ENCODE measurements at places on chromosomes 7 and 10. TPM values are rescaled to one million over a fixed set of nuclear protein-coding genes. Genes with fewer than 3 reads are reported as not detected.

The UBTD1 gene
- polyA plus RNA-seq, result 8.1 TPM

The RINT1 gene
- 28.9 TPM for polyA plus RNA-seq

The OPN4 gene
- not detected for polyA plus RNA-seq

The AKR1B1 gene
- 117 TPM for polyA plus RNA-seq

The ARL3 gene
- 29.5 TPM for polyA plus RNA-seq

The SFXN3 gene
- polyA plus RNA-seq, result 30.8 TPM

The GATA3 gene
- 82.9 TPM for polyA plus RNA-seq

The GPRIN2 gene
- 4.8 TPM for polyA plus RNA-seq

The GRM8 gene
- polyA plus RNA-seq, result 7.4 TPM

The IFIT2 gene
- polyA plus RNA-seq, result 6.6 TPM

The LIPN gene
- not detected for polyA plus RNA-seq

The TMEM196 gene
- polyA plus RNA-seq, result not detected

- DNase-seq, result no peak
These were observed 580.5 kb downstream of the INHBA start for GRCh38 chr7:41122256-41122987.

GRCh38 chr10:79066411-79067240 lies 2.1 kb upstream of the ZMIZ1 start:
- DNase-seq, result no peak

- DNase-seq, result no peak
These were observed 40.4 kb downstream of the PROSER2 start for GRCh38 chr10:11863353-11864109.

DNA sequence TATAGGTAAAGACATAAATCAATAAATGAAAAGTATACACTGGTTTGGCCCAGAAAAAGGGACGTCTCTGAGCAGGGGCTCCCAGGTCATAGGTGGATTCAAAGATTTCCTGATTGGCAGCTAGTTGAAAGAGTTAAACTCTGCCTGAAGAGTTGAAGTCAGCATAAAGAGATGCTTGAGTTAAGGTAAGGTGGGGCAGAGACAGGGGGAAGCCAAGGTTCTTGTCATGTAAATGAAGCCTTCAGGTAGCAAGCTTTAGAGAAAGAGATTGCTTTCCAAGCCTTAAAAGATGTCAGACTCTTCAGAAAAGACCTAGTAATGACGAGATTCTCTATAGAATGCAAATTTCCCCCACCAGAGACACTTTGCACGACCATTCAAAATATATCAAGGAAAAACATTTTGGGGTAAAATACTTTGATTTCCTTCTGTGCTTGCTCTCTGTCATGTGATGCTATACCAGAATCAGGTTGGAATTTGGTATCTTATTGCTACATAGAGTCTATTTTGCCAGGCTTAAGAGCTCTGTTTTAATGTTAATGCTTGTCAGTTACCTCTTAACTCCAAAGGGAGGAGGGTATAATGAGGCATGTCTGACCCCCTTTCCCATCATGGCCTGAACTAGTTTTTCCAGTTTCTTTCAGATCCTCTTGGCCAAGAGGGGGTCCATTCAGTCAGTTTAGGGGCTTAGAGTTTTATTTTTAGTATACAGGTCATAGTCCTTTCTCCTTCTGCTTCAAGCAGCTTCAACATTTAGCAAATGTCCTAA lies 429.6 kb downstream of the ADRA2A start:
- no peak for DNase-seq

GRCh38 chr7:2626498-2627117 lies 5.2 kb upstream of the TTYH3 start:
- no peak for DNase-seq

DNA sequence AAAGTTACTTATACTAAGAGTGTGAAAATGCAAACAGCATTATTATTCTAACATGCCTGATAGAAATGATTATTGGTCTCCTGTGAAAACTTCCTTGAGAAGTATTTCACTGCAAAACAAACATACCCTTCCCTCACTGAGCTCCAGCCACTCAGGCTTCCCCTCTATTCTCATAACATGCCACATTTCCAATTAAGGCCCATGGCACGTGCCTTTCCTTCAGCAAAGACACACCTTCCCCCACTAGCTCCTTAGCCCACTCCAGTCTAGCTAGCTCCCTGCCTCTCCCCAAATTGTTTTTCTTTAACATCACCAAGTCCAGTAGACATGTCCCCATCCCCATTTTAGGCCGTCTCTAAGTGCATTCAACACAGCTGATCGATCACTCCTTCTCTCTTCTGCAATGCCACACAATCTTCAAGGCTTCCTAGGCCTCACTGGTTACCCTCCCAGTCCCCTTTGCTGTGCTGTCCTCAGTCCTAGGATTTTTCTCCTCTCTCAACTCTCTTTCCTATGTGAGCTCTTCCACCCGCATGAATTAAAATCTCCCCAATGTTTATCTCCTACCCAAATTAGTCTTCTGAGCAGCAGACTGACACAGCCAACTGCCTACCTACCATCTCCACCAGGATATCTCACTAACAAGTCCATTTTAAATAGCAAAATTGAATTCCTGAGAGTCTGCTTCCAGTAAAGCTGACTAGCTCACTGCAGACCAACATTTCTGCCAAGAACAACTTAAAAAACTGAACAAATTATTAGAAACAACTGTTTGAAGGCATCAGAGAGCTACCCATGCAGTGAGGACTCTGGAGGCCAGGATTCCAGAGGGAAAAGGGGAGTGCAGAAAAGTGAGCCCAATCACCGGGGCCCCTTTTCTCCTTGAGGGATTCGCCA lies 11.9 kb downstream of the CYTH3 start:
- DNase-seq, result no peak

DNA sequence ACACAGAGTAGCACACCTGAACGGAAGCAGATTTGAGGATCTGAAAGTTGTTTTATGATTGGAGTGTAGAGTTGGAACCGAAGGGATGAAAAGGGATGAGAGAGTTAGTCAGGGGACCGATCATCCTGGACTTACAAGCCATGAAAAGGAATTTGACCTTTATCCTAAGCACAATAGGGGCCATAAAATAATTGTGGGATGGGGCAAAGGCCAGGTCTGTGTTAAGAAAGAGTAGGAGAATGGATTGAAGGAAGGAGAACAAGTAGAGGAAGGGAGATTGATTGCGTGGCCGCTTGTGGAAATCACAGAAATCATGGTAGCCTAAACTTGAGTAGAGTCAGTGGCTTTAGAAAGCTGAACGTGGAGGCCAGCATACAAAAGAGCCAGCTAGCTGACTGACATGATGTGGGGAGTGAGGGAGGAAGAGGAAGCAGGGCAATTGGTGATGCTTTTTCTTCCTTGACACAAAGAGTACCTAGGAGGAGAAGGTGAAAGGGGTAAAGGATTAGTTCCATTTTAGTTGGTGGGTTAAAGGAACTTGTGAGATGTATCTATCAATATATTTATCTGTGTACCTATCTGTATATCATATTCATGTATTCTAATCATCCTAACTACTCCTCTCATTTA lies 67.1 kb upstream of the RPA3 start:
- no peak for DNase-seq

- peak; percentile 21 for DNase-seq
These were observed 29.5 kb upstream of the BMS1 start for GRCh38 chr10:42753126-42753506.

GRCh38 chr10:27072436-27073114 lies 27.7 kb downstream of the ANKRD26 start:
- DNase-seq, result no peak

- no peak for DNase-seq
These were observed 18.7 kb upstream of the TMEM178B start for GRCh38 chr7:141055146-141055545.

DNA sequence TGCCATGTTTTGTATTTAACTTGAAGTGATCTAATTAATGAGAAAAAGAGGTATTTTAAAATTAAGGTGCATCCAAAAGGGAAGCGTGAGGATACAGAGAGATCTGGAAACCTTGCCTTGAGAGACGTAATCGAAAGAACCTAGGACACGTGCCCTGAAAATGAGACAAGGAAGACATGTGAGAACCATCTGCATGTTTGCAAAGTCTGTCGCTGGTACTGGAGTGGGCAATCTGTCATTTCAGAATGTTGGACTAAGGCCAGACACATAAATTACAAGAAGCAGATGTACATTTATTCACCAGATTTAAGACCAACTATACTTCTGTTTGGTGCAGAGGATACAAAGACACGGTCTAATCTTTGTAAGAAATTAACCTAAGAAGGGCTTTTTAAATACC lies 9.2 kb downstream of the AGR2 start:
- no peak for DNase-seq

- DNase-seq, result no peak
These were observed 21.4 kb upstream of the SIRT1 start for GRCh38 chr10:67863094-67863493.

DNA sequence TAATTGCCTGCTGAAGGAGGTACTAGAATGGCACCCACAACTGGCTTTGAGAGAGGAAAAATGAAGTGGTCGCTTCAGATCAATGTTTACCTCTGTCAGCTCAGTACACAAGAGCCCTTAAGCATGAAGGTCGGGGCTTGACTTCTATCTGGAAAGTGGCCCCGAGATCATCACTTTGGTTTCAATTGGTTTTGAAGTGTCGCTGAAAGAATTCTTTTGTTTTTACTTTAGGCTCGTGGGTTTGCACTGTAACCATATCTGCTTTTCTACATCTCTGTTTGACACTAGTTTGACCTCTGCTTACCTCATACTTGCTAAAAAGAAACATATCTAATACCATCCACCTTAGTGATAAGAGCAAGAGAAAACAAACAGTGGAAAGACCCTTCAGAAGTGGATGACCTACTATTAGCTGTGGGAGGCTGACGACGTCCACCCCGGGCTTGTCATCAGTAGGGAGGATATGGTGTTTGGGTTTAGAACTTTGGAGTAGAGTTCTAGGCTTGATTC lies 361.8 kb downstream of the GATA3 start:
- no peak for DNase-seq

- no peak for DNase-seq
These were observed 102.1 kb downstream of the GAD2 start for GRCh38 chr10:26318672-26319071.

DNA sequence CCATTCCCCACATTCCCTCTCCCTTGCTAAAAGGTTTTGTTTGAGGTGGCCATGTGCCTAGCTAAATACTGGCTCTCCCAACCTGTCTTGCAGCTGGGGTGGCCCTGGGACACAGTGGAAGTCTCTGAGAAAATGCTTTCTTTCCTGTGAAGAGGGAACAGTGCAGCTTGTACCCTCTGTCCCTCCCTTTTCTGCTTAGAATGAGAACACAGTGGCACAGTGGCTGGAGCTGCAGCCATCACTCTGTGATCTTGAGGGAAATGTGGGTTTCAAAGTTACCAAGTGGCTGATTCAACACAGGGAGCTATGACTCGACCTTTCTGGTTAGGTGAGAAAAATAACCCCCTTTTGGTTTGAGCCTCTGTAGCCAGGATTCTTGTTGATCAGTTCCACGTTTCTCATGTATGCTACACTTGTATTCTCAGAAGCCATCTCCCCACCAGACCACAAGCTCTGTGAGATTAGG lies 62.7 kb upstream of the CARD11 start:
- no peak for DNase-seq

DNA sequence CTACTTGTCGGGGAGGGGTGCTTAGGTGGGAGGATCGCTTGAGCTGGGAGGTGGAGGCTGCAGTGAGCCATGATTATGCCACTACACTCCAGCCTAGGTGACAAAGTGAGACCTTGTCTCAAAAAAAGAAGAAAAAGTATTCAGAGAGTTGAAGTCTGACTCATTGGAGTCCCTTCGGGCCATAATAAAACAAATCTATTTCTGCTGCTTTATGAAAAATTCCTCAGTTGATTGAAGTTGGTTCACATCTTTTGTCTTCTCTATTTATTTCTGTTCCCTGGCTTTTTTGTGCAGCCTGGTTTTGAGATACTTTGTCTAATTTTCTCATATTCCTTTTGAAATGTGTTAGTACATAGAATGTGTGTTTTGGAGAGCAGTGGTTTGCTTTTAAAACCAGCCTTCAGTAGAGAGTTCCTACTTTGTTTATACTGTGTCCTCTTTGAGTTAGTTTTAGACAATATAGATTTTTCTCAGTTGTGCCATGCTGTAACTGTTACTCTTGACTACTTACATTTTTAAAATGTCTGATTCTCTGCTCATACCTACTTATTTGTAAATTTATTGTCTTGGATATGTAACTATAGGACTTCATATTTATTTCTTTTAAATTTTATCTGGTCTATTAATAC lies 36.7 kb downstream of the LUC7L2 start:
- no peak for DNase-seq

- no peak for DNase-seq
These were observed 37.2 kb upstream of the CDH23 start for GRCh38 chr10:71359364-71360046.

DNA sequence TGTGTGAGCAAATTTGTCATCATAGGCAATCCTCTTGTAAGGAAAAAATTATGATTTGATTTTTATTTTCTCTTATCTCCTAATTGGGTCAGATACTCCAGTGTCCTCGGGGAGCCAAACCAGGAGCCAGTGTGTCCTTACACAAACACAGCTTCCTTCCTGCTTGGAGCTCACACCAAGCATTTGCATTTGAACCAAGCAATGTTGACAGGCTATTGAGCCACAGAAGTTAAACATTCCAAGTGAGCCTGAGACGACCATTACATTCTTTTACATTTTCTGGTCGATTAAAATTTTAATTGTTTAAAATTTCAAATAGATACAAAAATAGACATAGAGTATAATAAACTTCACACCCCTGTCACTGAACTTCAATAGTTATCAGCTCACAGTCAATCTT lies 194.8 kb downstream of the CFTR start:
- no peak for DNase-seq

DNA sequence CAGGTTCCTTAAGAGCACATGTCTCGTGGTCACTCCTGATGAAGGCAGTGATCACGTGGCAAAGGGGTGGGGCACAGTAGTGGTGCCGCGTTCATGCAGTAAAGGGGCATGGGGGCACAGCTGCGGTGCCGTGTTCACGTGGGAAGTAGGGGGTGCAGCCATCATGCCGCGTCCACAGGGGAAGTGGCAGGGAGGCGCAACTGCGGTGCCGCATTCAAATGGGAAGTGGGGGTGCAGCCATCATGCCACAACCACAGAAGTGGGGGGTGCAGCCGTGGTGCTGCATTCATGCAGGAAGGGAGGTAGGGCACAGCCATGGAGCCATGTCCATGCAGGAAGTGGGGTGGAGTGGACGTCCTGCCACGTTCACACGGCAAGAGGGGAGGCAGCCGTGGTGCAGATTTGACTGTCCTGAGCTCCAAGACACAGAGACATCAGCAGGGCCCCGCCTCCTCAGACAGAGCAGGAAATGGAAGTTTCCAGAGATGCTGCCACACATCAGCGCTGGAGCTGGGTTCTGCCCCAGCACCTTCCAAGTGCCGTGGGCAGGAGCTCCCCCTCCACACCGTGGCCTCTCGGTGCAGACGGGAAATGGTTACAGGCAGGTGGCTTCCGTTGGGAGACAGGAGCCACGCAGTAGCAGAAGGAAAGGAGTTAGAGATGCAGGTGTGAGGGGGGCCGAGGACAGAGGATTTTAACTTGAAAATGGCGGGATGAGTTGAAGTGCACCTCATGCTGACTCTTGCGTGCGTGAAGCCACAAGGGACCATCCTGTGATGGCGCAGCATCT lies 95.0 kb upstream of the DDC start:
- no peak for DNase-seq

GRCh38 chr7:37916673-37917660 lies at the start of gene SFRP4:
Gene SFRP4 (minus strand): TSS chr7:37916817. CDS start chr7:37916537, 280 bp downstream.
- peak; percentile 70 for DNase-seq

- no peak for DNase-seq
These were observed 88.9 kb downstream of the ARMH3 start for GRCh38 chr10:101967119-101967518.

- no peak for DNase-seq
These were observed 2.0 kb upstream of the SFTPA1 start for GRCh38 chr10:79608505-79609375.
